ENCODE measurements at places on chromosomes 7 and 10.

DNA sequence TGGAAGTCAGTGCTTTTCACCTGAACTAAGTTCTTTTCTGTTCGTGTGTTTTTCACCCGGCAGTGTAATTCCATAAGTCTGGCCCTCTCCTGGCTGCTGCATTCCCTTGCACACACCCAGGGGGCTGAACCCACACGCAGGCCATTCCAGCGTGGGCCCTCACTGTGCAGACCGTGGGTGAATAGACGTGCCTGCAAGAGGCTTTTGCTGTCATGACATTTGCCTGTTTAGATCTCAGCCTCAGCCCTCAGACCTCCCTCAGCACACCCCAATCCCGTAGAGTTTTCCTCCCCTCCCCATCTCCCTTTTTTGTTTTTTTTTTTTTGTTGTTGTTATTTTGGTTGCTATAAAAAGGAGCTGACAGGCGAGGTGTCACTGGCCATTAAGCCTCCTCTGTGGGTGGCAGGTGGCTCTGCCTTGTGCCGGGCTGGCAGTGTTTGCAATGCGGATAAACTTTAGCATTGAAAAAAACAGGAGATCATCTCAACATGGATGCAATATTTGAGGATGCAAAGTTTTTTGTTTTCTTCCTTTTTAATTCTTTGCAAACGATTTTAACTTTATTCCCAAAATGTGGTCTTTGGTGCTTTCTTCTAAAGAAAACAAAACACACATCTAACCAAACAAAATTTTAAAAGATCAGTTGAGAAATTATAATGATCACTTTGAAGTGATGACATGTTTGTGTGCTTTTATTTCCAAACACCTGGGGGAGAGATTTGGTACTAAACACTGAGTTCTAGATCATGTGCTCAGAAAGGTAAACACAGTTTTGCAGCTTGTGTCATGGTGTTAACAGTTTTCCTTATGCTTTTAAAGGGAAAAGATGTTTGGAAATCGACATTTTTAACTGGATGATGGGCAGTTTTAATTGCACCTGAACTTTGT is 58.8 kb downstream of the WDR37 start:
- DNase-seq = no peak

DNA sequence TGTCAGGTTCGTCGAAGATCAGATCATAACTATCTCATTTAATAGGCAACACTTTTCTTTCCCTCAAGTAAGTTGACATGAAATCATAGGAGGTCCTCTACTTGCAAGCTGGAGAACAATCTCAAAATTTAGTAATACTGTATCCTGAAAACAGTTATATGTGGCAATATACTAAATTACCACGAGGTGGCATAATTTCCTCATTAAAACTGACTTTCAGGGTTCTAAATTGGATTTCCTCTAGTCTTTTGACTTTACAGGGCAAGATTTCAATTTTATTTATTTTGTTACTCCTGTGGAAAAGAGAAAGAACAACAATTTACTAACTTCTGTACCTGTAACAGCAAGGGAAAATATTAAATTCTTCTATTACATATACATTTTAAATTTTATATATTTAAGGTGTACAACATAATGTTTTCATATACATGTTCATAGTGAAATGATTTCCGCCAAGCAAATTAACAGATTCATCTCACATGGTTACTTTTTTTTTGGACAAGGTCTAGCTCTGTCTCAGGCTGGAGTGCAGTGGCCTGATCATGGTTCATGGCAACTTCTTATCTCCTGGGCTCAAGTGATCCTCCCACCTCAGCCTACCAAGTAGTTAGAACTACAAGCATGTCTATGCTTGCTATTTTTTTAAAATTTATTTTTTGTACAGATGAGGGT is 53.4 kb upstream of the CYP2C18 start:
- no peak for DNase-seq

DNA sequence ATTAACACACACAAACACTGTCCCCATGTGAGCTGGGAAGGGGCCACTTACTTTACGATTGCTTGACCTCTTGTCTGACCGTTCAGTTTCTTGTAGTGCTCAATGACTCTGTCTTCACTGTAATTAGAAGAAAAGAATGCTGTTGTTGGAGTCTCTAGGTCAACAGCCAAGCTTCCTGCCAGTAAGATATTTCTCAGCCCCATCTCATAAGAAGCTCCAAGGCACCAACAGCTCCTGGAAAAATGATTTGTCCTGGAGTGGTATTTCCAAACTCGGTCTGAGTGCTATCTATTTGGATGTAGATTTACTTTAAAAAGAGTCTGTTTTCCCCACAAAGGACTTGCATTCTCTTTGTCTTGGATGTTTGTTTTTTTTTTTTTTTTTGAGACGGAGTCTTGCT is 153.7 kb downstream of the PRPF18 start:
- DNase-seq = no peak

DNA sequence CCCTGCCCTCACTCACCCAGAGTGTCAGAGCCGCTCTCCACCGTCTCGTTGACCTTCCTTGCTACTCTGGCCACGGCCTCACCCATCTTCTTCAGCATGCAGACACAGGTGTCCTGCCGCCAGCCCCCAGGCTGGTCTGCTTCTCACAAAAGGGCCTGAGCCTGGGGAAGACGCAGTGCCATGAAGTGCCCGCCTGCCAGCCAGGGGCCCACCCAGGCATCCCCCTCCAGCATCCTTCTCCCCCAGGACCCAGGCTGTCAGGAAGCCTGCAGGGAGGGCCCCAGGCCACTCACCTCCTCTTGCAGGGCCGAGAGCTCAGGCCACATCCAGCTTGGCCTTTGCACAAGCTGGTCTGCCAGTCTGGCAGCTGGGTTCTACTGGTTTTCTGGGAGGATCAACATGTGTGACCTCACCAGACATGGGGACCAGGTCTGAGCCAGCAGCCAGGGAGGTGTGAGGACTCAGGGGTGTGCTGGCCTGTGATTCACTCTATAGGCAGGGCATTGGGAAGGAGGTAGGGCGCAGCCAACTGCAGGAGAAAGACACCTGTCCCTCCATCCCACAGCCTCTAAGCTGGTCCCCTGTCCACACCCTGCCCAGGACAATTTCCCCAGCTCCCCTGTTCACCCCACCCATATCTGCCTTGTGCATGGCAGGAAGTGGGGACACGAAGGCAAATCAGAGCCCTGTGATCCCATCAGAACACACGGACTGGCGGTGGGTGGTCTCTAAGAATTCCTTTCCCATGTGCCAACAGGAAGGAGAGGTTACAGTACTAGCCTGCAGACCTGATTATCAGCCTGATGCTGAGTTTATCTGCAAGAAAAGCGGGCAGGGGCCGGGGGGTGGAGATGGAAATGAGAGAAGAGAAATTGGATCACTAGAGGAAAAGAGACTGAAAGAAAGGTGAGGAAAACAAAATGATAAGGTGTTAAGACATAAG is 5.7 kb downstream of the LRRC20 start:
- no peak for DNase-seq

DNA sequence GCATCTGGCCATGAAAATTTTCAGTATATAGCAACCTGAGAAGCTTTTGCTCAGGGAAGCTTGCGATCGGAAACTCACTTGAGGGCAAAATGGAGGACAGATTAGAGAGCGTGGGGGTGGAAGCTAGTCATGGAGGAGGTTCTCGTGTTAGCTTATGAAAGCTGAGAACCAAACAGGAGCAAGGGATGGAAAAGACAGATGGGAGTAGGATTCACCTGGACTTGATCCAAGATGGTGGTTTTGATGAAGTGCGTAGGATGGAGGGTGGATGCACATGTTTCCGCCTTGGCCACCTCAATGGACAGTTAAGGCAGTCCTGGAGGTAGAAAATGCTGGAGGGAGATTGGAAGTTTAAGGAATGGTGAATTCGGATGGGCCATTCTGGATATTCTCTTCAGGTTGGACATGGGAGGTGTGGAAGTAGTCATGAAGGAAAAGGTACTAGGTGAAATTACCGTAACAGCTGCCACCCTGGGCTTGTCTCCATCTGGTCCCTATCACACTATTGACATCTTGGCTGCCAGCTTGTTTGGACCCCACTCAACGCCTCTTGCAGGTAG is 6.3 kb upstream of the C10orf95 start:
- no peak for DNase-seq

- DNase-seq = no peak
Measured at GRCh38 chr7:41956705-41957104, 253.8 kb upstream of the INHBA start.

DNA sequence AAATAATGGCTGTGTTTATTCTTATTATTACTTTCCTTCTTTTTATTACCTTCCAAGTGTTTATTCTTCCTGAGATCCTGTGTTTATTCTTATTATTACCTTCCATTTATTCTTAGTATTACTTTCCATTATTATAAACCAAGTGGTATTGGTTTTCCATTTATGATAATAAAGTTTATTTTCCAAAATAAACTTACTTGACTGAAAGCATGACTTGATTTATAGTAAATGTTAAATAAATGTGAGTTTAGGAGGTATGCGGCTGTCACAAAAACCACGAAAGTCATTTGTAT is 20.2 kb downstream of the WIPF3 start:
- no peak for DNase-seq

GRCh38 chr10:62764011-62764410 is 40.5 kb upstream of the ADO start:
- no peak for DNase-seq

DNA sequence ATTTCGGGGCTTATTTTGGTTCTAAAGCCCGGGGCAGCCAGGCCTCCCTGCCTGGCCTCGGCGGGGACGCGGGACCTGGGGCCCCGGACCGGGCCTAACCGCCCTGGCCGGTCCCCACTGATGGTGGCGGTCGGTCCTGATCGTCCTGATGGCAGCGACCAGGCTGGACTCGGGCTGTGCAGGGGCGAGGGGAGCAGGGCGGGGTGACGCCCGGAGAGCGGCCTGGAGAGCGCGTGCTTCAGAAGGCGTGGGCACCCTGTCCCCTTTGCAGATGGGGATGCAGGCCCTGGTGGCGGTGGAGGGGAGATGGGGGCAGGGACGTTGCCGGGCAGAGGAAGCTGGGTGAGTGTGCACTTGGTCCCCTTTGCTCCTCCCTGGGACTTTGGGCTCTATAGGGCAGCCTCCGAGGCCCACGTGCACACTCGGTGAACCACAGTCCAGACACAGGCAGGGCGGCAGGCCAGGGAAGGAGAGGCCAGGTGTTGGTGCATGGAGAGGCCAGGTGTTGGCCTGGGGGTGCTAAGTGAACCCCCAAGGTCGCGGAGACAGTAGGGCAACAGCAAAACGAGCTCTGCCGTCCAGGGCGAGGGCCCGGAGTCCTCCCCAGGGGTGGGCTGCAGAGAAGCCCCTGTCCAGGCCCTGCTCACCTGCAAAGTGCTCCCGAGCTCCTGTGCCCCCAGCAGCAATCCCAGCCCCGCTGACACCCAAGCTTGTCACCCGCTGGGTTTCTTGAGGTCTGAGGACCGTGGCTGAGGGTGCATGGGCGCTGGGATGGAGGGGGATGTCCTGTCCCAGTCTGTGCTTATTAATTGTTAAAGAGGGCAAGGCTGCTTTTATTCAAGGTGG is 42.4 kb upstream of the FAM20C start:
- DNase-seq = peak; percentile 19

GRCh38 chr10:114478281-114478680 is 74.0 kb upstream of the AFAP1L2 start:
- no peak for DNase-seq

DNA sequence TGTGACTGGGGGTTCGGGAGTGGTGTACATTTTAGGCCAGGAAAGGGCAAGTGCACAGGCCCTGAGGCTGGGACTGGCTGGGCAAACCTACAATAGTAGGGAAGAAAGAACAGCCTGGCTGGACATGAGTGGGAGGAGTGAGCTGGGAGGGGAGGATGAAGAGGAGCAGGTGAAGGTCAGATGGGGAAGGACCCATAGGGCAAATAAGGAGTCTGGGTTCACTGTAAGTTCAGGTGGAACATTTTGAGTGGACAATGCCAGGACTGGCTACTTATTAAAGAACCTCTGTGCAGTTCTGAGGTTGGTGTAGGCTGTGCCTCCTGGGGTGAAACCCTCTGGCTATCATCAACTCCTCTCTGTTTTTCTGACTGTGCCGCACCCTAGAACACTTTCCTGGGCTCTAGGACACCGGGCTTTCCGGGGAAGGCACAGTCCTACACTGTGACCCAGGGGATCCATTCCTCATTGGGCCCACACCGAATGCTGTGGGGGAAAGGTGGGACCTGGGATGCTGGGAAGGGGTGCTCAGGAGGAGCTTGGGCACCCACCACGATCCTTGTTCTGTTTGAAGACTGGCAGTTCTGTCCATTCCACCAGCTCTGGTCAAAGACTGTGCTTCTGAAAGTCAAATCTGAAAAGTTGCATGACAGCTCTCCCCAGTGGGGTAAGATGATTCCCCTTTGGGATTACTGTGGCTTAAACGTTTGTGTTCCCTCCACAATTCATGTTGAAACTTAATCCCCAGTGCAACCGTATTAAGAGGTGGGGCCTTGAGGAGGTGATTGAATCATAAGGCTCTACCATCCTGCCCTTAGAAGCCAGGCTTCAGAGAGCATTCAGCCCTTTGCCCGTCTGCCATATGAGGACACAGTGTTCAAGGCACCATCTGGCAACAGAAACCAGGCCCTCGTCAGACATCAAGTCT is 4.0 kb upstream of the MMP21 start:
- no peak for DNase-seq

GRCh38 chr7:1603346-1604225 is 33.8 kb upstream of the PSMG3 start:
- DNase-seq = no peak

DNA sequence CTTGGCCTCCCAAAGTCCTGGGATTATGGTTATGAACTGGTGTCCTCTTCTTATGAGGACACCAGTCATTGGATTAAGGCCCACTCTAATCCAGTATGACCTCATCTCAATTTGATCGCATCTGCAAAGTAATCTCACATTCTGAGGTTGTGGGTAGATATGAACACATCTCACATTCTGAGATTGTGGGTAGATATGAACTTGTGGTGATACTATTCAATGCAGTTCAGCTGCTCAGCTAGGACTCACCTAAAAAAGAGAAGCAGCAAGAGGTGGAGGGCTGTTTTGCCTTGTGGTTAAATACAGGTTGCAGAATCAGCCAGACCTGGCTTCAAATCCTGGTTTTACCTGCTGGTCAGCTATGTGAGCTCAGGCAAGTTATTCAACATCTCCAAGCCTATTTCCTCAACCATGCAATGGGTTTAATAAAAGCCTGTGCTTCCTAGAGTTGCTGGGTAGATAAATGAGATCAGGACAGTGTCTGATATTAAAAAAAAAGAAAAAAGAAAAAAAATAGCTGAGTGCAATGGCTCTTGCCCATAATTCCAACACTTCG is 8.5 kb upstream of the BAG3 start:
- DNase-seq = no peak

DNA sequence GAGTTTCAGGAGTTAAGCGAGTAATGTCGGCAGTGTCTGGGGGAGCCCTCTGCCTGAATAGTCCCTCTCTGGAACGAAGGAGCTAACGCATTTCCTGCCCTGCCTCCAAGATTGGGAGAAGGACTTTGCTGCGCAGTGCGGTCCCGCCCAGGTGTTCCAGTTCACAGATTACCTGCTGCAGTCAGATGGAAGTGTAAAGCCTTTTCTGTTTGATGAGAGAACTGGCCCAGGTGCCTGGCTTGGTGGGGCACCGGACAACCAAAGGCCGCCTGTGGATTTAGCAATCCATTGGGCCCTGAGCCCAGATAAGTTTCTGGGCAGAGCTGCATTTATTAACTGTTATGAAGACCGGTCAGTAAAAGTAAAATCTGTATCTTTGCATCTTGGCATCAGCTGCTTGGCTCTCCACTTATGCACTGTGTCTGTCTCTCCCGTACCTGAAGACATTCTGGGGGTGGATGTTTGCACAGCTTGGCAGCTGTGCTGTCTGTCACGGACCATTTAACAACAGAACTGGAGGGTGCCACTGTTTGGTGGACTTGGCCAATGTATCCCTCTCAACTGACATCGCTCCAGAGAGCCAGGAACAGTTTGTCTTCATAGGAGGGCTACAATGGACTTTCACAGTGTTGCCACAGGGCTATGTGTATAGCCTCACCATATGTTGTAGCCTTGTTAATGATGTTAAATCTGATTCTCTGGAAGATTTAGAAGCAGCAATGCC is 654.7 kb upstream of the ZWINT start:
- no peak for DNase-seq
